ENCODE measurements at places on chromosomes 3 and 15.

- DNase-seq = no peak
Observed at GRCh38 chr3:150370122-150370602, 37.9 kb upstream of the TSC22D2 start.

GRCh38 chr15:49424954-49425353, 1.9 kb downstream of the FGF7 start:
- DNase-seq = no peak

- no peak for DNase-seq
Observed at GRCh38 chr15:53709821-53710220, 49.6 kb downstream of the WDR72 start.

- DNase-seq = no peak
Observed at GRCh38 chr3:42660898-42661297, 7.4 kb downstream of the ZBTB47 start.

DNA sequence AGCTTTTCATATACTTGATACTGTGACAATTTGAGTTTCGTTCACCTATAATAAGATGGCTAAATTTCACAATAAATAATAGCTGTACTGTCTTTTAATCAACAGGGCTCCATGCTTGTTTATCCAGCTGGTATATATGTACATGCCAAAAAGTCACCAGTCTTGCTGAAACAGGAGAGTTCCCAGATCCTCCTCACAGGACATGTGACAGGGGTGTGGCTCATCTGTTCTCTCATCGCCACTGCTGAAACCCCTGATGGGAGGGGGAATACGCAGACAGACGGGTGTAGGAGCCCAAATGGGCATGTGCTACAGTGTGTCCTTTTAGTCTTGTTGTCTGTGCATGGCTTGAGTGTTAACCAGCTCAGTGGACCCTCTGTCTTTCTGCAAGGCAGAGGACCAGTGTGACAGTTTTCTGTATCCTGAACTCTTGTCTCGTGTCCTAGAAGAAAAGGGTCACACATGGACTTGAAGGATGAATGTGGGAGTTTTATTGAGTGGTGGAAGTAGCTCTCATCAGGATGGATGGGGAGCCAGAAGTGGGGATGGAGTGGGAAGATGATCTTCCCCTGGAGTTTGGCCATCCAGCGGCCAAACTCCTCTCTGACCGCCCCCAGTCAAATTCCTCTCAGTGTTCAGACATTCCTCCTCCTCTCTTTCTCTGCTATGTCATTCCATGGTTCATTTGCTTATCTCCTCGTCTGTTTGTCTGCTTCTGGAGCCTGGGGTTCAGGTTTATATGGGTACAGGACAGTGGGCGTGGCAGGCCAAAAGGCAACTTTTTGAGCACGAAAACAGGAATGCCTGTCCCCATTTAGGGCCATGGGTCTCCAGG, 113.1 kb upstream of the NECTIN3 start:
- no peak for DNase-seq

DNA sequence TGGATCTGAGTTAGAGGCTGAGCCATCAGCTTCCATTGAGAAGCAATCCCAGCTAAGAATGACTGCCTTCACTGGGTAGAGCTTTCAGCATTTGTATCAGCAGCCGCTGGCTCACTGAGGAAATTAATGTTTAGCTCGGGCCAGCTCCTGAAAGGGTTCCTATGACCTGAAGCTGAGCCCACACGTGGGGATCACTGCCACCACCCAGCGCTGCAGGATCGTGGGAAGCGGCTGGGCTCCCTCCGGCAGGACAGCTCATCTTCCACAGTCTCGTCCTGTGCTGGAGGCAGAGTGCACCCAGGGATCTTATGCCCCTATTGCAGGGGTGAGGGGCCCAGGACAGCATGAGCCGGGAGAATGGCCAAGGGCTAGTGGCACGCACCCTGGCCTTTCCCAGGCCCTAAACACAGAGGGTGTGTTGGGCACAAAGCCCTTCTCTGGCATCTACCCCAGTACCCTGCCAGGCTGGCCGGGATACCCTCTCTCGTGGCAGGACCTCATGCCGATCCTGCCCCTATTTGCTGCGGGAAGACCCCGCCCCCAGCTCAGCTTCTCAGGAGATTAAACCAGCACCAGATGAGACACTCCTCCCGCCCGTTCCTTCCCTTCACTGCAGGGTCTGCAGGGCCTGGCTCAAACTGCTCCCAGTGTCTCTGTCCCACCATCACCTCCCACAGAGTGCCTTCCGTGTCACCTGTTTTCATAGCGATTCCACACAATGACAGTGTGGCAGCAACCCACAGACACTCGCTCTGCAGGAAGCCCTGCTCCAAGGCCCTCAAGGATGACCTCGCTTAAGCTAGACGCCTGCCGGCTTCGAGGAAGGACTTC, 28.5 kb downstream of the KLHL25 start:
- peak; percentile 53 for DNase-seq

DNA sequence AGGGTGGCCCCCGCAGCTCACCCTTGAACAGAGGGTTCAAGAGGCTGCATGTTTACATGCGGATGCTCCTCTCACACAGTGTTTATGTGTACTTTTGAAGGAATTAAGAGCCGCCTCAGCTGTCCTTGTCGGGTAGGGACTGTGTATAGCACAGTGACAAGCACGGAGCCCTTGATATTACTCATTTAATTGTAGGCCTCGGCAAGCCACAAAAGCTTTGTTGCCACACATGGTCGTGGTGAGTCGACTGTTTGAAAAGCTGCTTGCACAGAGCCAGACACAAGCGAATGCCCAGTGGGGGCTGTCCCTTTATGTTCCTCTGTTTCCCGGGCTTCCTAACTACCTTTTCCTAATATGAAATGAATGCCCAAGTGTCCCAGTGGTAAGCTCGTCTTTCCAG, 4.5 kb downstream of the ESYT3 start:
- DNase-seq = no peak

- DNase-seq = no peak
Observed at GRCh38 chr3:123416173-123416572, 32.7 kb downstream of the ADCY5 start.

DNA sequence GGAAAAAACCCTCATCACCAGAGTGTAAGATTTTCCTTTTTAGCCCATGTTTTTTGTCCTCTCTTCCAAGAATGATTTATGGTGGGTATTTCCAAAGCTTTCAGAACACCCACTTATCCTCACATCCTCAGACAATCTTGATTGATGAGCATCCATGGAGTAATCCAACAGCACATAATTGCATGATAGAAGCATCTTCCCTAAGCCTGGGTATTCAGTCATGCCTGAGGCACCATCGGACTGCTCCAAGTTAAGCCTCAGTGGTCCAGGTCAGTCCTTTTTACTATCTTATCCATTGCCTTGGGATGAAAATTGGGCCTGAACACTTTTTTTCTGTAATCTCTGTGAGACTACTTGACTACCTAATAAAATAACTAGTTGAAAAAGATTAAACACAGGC, 676.0 kb upstream of the SEMA6D start:
- DNase-seq = no peak

- DNase-seq = no peak
Observed at GRCh38 chr15:79041601-79042168, 48.9 kb downstream of the RASGRF1 start.

DNA sequence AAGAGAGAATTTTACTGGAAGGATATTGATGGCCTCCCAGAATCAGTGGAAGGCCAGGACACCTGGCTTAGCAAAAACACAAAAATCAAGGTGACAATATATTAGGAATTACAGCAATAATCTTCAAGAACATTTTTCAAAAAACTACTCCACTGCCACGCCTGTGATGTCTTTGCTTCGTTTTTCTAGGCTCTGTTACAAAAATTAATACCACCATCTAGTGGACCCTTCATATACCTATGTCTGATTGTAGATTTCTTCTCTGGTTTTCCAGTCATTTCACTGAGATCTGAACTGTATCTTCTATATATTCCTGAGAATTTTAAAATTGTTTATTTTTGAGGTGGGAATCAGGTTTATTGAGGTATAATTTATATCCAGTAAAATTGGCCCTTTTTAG, 5.6 kb upstream of the SLC33A1 start:
- DNase-seq = no peak

DNA sequence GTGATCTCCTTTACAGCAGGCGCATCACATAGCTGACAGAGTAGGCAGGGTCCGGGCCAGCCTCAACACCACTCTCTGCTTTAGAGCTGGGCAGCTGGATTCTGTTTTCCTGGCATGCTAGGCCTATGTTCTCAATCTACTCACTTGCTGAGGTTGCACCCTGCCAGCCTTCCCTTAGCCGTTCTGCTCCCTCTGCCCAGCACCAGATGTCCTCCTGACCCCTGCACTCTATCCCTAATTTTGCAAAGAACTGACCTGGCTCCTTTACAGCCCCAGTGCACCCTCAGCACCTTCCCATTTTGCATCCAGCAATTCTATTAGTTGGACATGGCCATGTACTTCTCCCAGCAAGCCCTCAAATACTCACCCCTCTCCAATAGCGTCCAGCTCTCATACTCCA, 371.6 kb upstream of the WNT5A start:
- no peak for DNase-seq

DNA sequence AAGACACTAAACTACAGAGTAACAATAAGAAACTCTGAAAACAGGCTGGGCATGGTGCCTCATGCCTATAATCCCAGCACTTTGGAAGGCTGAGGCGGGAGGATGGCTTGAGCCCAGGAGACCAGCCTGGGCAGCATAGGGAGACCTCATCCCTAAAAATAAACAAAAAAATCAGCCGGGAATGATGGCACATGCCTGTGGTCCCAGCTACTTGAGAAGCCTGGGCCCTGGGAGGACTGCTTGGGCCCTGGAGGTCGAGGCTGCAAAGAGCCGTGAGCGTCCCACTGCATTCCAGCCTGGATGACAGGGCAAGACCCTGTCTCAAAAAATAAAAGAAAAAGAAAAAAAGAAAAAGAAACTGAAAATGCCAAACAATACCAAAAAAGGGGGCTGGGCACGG, 55.4 kb downstream of the TMCC1 start:
- DNase-seq = no peak

DNA sequence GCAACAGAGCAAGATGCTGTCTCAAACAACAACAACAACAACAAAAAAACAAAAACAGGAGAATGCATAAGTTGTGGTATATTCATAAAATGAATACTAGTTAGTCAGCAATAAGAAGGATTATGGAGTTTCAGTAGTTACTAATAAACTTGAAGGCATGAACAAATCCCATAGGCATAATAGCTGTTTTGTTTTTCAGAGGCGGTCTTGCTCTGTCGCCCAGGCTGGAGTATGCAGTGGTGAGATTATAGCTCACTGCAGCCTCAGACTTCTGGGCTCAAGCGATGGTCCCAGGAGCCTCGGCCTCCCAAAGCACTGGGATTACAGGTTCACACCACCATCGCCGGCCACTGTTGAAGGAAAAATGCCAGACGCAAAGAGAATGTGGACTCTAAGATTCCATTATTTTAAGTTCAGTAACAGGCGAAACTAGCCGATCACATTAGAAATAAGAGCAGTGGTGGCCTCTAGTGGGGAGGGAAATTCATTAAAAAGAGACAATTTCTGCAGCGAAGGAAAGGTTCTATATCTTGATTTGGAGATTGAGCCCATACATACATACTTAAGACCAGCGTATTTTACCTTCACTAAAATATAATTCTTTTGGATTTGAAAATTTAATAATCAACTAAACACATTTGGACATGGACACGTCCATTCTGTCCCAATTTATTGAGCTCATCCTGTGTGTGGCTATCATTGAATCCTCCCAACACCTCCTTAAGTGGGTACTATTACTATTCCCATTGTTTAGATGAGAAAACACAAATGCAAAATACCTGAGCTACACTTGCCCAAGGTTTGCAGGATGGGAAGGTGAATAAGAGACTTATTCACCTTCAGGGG, 27.4 kb upstream of the HDAC11 start:
- peak; percentile 28 for DNase-seq

- DNase-seq = no peak
Observed at GRCh38 chr3:46272028-46272451, 29.8 kb downstream of the CCR3 start.

DNA sequence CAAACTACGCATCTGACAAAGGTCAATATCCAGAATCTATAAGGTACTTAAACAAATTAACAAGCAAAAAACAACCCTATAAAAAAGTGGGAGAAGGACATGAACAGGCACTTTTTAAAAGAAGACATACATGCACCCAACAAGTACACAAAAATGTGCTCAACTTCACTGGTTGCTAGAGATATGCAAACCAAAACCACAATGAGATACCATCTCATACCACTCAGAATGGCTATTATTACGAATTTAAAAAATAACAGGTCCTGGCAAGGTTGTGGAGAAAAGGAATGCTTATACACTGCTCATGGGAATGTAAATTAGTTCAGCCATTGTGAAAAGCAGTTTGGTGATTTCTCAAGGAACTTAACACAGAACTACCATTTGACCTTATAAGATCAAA, 175.6 kb upstream of the MLF1 start:
- no peak for DNase-seq

GRCh38 chr3:35680866-35681650, 41.7 kb downstream of the ARPP21 start:
- no peak for DNase-seq

- no peak for DNase-seq
Observed at GRCh38 chr15:68208636-68209240, 3.6 kb upstream of the CALML4 start.

GRCh38 chr3:28916713-28917499, 364.0 kb upstream of the RBMS3 start:
- peak; percentile 78 for DNase-seq

- no peak for DNase-seq
Observed at GRCh38 chr3:49377483-49377882, 19.3 kb upstream of the GPX1 start.

DNA sequence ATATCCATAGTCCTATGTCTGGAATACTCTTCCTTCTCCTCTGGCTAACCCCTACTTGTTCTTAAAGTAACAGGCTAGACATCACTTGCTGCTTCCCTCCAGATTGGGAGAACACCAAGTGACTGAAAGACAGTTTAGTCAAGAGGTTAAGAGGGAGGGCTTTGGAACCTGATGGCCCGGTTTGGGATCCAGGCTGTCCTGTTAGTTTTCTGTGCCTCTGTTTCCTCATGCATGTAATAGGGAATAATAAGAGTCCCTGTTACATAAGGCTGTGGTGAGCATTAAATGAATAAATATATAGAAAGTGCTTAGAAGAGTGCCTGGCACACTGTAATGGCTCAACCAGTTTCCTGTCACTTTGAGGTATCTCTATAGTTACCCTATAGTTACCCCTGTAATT, 66.3 kb downstream of the TAMM41 start:
- no peak for DNase-seq

- no peak for DNase-seq
Observed at GRCh38 chr3:25036633-25037032, 391.4 kb upstream of the RARB start.

DNA sequence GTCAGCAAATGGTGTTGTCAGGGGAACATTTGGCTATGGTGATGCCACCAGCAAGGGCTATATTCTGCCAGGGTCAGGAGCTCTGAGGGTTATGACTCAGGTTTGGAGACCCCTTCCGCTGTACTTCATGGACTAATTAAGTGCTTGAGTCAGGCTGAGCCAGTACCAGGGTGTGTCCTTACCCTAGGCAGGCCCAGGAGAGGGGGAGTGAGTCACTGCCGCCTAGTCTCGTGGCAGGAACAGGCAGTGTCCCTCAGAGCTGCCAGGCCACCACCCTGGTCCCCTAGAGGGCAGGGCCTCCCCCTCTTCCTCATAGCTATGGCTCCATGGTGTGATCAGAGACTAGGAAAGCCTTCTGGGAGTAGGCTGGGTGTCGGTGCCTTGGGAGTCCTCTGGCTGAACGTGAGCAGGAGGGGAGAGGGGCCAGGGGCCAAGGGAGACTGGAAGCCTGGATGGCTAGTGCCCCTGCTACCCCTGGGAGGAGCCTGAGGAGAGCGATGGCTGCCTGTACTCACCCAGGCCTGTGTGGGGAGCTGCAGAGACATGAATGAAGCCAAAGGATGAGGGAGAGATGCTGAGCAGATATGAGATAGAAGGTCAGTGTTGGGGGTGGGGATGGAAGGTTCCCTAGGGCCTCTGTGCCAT, 10.6 kb downstream of the MAPKAPK3 start:
- no peak for DNase-seq

GRCh38 chr3:18423401-18424212, 1.5 kb downstream of the SATB1 start:
- DNase-seq = peak; percentile 31

All from hypothalamus (tissue), 51 donors.